ENCODE measurements at places on chromosomes 12 and 14. TPM values are rescaled to one million over a fixed set of nuclear protein-coding genes. Genes with fewer than 3 reads are reported as not detected.
A peak's percentile ranks its signal among the peaks of the same experiment; 100 is the strongest.

The CPNE6 gene
- total RNA-seq, result not detected

DNA sequence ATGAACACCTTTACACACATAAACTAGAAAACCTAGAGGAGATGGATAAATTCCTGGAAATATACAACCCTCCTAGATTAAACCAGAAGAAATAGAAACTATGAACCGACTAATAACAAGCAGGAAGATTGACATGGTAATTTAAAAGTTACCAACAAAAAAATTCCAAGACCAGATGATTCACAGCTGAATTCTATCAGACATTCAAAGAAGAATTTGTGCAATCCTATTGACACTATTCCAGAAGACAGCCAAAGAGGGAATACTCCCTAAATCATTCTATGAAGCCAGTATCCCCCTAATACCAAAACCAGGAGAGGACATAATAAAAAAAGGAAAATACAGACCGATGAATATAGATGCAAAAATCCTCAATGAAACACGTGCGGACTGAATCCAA, 102.6 kb upstream of the KRR1 start:
- no peak for DNase-seq

The PTPRQ gene
- 0.25 TPM for total RNA-seq

- no peak for DNase-seq
Observed at GRCh38 chr14:42802346-42802745, 1195.7 kb downstream of the LRFN5 start.

DNA sequence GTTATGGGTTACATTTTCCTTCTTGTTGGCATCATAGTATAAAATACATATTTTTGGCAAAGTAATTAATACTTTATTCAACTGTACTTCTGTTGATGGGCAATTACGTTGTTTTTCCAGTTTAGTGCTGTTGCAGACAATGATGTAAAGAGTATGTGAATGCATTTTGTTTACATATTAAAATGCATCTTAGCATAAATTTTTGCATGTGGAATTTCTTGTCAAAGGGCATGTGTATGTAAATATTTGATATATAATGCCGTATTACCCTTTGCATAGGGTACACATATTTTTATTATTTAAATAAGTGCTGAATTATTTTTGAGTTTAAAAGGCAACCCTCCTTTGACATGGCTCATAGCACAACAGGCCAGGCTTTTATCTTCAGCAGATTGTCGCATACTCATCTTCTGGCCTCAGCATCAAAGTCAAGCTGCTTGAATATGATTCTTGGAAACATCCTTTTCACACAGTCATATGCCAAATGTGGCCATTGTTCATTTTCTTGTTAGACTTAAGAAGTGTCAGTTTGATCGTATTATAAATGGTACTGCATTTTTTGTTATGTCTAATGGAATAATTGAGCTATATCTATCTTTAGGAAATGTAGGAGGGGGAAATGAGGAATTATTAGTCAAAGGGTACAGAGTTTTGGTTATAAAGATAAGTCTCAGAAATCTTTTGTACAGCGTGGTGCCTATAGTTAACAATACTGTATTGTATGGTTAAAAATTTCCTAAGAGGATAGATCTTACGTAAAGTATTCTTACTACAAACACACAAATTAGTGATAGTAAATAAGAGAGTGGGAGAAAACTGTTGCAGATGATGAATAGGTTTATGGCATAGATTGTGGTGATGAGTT, 138.5 kb downstream of the FUT8 start:
- DNase-seq, result no peak

- DNase-seq, result no peak
Observed at GRCh38 chr14:58027904-58028303, 124.1 kb downstream of the ARMH4 start.

The MYO1A gene
- 1.2 TPM for total RNA-seq

DNA sequence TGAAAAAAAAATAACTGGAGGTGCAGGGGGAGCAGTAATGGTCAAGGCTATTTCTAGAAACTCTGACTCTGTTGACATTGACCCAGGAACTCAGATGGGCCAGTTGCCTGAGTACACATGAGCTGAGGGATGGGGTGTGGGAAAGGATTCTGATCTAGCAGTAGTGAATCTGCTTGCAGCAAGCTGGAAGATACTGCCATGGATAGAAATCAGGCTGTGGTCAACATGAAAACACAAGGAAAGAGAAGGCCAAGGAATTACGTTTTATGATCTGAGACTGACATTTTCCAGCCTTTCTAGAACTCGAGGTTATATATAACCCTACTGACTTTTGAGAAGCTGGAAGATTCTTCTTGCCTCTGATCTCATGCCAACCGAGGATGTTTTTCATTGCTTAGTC, 90.0 kb downstream of the ANO6 start:
- DNase-seq, result no peak

The KRT82 gene
- total RNA-seq, result not detected

The AEBP2 gene
- 67.5 TPM for total RNA-seq

DNA sequence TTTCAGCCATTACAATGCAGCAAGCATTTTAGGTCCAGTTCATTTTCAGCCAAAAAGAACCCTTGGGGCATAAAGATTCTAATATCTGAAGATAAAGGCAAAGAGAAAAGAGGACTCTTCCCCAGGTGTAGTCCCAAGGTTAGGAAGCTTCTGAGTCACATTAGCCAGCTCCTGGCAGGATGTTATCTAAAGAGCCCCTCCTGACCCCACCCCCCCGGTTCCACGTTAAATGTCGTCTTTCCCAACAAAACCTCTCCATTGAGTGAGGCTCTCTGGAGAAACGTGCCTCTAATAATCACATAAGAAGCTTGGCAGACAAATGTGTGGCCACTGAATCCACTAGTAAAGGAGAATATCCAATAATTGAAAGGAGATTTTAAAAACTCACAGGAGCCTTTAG, 267.7 kb downstream of the GALC start:
- DNase-seq, result no peak

GRCh38 chr12:52439420-52439819, 5.2 kb upstream of the KRT75 start:
- DNase-seq, result peak; percentile 54

The B4GALNT1 gene
- 7.6 TPM for total RNA-seq

DNA sequence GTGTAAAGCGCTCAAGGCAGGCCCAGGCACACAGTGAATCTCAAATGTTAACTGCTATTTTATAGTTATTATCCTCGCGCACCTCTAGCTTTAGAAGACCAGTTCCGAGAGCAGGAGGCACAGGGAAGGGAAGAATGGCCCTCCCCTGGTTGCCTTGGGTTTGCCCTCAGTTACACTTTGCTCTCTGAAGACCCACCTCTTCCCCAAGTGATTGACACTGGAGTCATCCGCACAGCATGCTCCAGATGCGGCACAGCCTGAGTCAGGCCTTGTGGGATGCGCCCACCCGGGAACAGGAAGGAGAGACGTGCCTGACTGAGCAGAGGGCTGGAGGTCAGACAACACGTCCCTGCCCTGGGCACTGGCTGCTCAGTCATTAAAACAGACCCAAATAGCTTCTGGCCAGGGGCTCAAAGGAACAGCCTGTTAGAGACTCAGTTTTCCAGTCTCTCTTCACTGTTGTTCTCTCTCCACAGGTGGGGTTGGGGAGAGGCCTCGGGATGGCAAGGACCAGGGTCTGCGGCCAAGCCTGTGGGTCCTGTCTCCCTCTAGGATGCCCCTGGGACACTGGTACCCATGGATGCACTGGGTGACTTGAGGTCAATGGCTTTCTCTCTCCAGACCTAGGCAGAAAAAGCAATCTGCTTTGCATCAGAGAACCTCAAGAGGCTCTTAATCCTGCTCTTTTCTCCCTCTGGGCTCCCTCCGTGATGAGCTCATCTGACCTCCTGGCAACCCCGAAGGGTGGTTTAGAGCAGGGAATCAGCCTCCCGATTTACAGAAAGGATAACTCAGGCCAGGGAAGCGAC, 13.6 kb upstream of the MLXIP start:
- no peak for DNase-seq

The CACNA1C gene
- total RNA-seq, result 9.8 TPM

The C3AR1 gene
- total RNA-seq, result 6.4 TPM

The DNAH10 gene
- total RNA-seq, result not detected

GRCh38 chr14:31036552-31036951, 10.4 kb upstream of the STRN3 start:
- DNase-seq, result no peak

- no peak for DNase-seq
Observed at GRCh38 chr12:71440763-71441748, 1.5 kb downstream of the LGR5 start.

GRCh38 chr12:23472329-23472971, 477.0 kb downstream of the SOX5 start:
- DNase-seq, result no peak

The FSCB gene
- total RNA-seq, result not detected

The NTS gene
- total RNA-seq, result 2.5 TPM

- DNase-seq, result no peak
Observed at GRCh38 chr14:24079491-24080141, 8.3 kb downstream of the CPNE6 start.

GRCh38 chr12:88167384-88167783, 25.3 kb downstream of the TMTC3 start:
- no peak for DNase-seq

DNA sequence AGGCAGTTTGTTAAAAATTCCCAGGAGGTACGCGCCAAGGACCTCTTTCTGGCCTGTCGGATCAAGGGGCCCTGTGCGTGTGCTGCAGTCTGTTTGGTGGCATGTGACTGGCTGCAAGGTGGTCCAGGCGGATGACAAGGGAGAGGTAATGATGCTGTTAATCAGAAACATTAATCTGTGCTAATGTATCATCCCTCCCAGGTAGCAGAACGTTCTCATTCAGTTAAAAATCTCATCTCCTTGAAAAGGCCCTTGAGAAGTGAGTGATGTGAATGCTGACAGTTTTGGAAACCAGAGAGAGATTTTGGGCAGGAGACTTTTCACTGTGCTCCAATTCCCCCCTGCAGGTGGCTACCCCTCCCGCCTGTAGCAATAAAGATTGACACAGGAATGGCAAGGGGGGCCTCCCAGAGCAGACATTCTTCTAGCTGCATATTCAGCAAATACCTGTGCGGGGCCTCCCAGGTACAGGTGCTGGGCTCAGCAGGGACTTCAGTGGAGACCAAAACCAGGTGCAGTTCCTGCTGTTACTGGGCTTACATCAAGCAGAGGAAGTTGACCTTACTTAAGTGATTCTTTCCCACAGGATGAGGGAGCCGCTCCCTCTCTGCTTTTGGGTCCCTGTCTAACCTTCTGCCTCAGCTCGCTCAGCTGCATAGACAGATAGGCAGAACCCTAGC, 364.8 kb downstream of the CACNA1C start:
- no peak for DNase-seq

The FGD6 gene
- total RNA-seq, result 17.7 TPM

The CDKN3 gene
- total RNA-seq, result 6.6 TPM
